Stimulated activated CD8-positive, alpha-beta memory T cell treated with anti-CD3 and anti-CD28 coated beads, Interleukin-15, amount 100 ng/mL, for 1 hour (primary cell): ENCODE measurements at places on chromosomes 12 and 14.

DNA sequence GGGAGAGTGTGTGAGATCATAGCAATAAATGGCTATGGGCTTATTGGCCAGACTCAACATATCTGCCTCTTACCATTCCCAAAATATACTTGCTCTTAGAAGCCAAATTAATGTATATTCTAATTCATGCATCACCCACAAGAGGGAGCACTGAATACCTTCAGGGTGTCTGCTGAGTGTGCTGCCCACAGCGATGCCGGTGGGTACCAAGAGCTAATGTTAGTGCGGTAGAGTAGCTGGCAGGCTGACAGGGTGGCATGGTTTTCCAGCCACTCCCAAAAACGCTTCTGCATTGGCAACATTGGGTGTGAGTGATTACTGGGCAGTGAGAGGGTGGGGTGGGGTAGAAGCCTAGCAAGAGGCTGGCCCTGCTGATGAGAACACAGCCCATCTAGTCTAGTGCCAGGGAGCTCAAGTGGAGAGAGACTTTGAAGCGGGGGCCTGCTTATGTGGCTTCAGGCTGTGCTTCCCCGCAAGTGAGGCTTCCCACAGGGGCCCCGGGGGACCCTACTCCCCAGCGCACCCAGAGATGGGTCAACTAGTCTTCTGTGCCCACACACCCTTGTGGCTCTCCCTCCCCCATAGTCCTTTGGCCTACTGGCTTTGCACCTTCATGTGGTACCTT, 9.2 kb upstream of the PLEKHD1 start:
- no peak for DNase-seq

DNA sequence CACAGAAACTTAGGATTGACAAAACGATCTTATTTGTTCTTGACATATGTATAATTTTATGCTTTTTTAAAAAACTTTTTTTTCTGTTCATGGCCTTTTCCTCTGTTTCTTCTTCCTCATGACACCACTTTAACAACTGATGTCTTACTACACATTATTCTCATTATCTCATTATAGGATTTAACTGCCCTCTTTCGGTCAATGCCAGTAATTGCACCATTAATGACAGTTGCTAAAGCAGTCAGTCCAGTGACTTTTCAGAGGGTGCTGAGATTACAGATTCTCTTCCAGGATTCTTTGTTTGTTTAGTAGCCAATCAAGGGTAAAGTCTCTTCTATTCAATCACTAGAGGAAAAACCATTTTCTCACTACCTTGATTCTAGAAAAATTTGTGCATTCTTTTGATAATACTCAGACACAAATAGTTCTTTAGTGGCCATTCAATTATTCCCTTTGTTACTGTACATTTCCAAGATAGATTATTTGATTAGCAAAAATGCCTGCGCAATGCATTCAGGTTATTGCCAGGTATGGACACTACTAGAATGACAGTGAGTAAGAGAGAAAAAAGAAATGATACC, 50.1 kb downstream of the KLRG1 start:
- no peak for DNase-seq

DNA sequence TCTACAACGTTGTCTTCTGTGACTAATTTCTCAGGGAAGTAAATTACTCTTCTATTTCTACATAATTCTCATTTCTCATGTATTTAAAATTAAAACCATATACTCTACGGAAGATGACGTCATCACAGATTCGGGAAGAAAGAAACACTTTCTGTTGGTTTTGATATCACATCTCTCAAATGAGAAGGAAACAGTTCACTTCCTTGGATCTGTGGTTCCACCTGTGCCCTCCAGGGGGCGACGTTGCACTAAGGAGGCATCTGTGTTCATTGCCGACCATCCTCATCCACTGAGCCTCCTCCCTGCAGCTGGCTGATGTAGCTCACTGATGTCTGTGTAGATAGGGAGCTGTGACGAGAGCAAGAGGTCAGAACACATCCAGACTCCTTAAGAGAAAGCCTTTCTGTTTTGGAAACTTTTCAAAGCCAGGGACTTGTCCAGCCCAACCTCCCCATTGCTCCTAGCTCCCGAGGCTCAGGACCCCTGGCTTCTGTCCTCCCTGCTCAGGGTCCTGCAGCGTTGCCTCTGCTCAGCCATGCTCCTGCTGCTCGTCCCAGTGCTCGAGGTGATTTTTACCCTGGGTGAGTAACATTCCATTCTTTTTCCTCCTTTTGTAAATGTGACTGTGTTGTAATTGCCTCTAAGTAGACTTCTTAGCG, 172.7 kb upstream of the OR4E1 start:
- DNase-seq, result peak; percentile 46

DNA sequence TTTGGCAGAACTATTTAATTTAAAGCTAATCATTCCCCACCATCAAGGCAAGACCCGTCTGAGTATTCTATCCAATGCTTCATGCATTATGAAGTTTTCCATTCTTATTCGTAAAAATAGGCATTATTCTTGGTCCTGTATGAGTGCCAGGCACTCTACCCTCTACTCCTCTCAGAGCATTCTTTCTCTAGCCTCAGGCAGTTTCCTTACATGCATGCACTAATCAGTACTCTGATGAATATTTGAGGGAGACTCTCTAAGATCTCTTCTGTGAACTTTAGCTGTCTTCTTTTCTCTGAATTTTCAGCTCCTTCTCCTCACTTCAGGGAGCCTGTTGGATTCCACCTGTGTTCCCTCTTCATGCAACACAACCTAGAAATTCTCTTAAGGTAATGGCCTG, 334.7 kb downstream of the RAD51B start:
- DNase-seq, result no peak

DNA sequence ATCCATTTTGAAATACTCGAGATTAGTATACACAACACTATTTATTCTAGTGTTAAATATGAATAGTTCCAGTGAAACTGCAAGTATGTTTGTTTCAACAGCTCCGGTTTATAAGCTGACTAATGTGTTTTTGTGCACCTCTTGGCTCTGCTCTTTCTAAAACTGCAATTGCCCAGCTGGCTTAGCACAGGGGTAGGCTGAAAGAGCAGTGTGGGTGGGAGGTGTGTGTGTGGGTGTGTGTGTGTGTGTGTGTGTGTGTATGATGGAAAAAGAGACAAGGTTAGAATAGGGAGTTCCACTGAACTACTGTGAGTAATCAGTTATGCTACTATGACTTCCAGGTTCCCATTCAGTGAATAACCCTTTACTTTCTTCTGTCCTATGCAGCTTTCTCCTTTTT, 37.8 kb upstream of the DDHD1 start:
- DNase-seq, result no peak

GRCh38 chr12:20028033-20028432, 340.3 kb upstream of the PDE3A start:
- DNase-seq, result no peak

DNA sequence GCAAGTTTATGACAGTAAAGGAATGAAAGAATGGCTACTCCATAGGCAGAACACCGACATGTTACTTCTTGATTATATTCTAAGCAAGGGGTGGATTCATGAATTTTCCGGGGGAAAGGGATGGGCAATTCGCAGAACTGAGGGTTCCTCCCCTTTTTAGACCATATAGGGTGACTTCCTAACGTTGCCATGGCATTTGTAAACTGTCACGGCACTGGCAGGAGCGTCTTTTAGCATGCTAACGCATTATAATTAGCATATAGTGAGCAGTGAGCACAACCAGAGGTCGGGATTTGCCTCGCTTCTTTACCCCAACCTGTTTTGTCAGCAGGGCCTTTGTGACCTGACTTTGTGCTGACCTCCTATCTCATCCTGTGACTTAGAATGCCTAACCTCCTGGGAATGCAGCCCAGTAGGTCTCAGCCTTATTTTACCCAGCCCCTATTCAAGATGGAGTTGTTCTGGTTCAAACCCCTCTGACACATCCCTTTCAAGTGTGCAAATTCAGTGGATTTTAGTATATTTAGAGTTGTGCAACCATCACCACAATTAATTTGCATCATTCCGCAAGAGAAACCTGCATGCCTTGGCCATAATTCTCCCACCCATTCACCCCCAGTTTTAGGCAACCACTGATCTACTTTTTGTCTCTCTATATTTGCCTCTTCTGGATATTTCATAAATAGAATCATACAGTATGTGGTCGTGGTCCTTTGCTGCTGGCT, 27.4 kb downstream of the PALS1 start:
- DNase-seq, result no peak

- no peak for DNase-seq
These were observed 5.9 kb downstream of the RASSF3 start for GRCh38 chr12:64616201-64616600.

DNA sequence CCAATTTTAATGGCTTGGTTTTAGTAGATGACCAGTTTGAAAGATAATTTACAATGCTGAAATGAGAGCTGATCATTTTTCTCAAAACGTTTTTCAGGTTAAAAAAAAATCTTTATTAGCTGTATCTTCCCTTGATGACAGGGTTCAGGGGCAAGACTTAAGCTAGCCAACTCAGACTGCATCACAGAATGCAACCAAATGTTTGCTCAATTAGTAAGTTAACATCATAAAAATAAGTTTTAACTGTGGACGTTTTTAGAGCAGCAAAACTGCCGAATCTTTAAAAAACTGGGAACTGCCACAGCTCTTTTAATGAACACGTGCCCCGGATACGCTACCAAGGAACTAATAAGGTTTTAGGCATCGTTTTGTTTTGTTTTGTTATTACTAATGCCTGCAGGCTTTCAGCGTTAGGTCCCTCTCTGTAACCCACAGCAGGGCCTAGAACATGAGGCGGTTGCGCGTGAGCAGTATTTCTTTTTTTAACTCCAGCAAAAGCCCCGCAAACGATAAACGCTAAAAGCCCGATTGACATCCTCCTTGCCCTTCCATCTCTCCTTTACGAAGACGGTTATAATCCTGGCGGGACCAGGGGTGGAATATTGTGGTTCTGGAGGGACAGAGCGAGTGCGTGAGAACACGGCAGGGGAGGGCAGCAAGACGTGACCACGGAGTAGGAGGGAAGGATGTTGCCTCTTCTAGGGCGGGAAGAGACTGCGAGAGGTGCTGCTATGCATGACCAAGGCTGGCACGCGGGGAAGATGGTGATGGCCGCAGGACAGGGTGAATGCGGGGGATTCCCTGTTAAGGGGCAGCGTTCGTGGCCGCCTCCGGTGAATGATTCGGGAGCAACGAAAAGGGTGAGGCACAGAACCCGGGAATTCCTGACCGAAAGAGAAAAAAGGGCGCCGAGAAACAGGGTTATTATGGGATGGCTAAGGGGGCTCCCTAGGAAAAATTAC, 652 bp downstream of the SUPT16H start:
- DNase-seq, result no peak

DNA sequence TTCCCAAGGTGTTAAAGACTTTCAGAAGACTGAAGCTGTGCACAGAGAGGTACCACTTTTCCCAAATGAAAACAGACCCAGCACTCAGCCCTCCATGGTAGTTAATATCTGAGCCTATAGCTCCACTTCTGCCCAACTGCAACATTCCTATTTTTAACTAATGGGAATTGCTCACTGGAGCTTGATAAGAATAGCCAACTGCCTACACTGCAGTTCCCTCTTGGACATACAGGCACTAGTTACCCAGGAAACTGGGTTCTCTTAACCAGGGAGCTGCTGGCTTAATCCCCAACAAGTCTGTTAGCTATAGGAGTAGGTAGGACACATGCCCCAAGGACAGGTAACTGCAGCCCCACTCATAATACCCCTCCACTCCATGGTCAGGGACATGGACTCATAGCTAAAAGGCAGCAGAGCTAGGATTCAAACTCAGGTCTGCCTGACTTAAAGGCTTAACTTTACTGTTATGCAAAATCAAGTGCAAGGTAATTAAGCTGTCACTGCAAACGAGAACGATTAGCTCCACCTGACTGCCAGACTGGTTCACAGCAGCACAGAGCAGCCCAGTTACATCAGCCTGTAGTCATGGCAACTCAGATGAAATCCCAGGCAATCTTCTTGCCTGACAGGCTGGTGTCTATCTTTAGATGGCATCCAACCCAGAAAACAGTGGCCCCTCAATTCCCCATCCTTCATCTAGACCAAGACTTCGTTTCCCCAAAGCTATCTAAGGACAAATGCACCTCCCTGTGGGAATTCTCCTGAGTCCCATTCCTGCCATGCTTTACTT, 77.1 kb upstream of the ACTN1 start:
- DNase-seq, result no peak

- DNase-seq, result no peak
These were observed 2.7 kb upstream of the INHBE start for GRCh38 chr12:57452181-57452936.

DNA sequence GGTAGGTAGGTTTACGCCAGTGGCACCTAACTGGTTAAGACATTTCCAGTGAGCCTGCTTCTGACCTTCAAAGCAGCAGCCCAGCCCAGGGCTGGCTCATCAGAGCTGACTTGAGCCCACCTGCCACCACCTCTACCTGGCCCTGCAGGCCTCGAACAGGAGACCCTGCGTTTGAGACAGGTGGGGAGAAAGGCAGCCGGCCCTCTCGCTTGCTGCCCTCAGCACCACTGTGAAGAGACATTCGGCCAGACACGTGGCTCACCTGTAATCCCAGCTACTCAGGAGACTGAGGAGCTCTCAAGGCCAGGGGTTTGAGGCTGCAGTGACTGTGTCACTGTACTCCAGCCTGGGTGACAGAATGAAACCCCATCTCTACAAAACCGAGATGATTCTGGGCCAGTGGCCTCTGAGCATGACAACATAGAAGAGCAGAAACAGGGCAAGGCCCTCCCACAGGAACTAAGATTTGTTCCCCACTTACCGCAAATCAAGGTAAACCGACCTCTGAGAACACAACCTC, 74.2 kb downstream of the TESC start:
- DNase-seq, result no peak

DNA sequence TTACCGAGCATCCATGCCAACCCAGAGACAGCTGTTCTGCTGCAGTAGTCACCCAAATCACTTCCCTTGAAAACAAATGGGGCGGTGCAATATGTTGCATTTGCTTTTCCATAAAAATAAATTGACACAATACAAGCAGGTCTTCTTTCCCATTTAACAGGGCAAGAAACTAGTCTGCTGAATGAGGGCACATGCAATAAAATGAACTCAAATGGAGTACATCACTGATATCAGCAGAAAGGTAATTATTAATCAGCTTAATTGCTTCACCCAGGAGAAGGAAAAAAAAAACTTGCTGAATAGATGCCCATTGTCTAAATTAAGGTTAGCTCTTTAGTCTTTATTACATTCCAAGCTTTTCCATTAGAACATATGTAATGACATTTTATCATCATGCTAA, 175.1 kb upstream of the GZMB start:
- no peak for DNase-seq

DNA sequence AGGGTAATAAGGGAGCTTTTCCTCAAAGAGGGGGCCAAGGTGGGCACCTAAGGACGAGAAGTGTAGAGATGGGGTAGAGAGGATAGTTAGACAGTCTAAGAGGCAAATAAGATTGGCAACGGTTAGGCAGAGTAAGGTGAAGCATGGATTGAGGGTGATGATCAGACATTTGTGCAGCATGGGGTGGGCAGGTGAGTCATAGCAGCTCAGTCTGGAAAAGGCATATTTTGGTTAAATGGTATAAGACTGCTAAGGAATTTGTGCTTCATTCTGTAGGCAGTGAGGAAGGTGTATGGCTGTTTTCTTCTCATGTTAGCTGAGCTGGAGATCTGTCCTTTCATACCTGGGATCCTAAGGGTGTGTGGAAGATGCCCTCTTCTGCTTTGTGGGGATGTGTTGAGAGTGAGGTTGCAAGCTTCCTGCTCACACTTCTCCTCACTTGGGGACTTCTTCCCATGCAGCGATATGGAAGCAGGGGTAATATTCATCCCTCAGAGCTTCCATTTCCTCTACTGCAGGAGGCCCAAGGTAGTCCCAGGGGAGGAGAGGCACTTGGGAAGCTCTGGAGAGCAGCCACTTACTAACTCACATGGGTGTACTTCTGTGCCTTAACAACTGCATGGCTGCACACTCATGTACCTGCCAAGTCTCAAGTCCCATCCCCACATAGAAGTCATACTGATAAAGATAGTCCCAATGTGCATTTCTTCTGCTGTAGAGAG, 28.9 kb downstream of the GSG1 start:
- no peak for DNase-seq

GRCh38 chr12:62032870-62033269, 227.3 kb upstream of the USP15 start:
- DNase-seq, result no peak
